ENCODE measurements at places on chromosomes 13 and 19. TPM values are rescaled to one million over a fixed set of nuclear protein-coding genes. Genes with fewer than 3 reads are reported as not detected.
A peak's percentile ranks its signal among the peaks of the same experiment; 100 is the strongest.

DNA sequence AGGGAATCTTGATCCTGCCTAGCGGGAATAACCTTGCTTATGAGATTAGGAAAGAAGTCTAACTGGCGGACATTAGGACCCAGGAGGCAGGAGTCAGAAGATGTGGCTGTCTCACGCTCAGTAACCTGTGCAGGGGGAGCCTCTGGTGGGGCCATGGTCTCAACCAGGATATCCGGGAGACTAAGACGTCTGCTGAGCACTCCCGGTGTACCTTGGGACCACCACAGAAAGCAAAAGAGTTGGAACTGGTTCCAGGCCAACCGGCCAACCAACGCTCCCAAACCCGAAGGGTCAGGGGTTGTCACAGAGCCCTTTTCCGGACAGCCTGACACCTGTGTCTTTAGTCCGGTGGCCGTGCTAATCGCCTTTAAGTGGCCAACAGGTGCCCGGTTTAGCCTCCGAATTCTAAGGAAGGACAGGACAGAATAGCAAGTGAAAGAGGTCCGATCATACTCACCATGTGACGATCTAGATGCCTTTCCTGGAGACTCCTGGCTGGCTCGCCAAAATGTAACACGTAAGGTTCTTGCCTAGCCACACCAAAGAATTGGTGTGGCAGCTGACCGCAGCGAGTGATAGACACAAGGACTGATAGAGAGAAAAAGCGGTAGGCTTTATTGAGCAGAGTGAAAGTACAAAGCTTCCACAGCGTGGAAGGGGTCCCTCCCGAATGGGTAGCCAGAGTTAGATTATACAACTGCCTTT lies 103.9 kb upstream of the DIAPH3 start:
- DNase-seq = no peak

The NFKBIB gene
- total RNA-seq = 51.2 TPM

DNA sequence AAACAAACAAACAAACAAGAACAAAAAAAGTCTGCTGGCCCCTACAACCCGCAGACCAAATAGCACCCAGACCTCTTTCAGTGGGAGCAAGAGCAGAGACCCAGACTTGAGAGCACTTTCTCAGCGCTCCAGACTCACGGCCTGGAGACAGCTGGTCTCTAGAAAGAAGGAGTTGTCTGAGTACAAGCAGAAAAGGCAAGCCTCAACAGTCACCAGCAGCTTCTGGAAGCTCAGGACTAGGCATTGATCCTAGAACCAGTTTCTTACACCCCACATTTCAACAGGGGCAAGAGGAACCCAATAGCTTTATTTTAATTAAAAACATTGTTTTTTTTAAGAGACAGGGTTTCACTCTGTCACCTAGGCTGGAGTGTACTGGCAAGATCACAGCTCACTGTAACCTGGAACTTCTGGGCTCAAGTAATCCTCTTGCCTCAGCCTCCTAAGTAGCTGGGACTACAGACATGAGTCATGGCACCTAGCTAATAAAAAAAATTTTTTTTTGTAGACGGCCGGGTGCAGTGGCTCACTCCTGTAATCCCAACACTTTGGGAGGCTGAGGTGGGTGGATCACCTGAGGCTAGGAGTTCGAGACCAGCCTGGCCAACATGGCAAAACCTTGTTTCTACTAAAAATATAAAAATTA lies 30.4 kb downstream of the RASL11A start:
- DNase-seq = no peak

DNA sequence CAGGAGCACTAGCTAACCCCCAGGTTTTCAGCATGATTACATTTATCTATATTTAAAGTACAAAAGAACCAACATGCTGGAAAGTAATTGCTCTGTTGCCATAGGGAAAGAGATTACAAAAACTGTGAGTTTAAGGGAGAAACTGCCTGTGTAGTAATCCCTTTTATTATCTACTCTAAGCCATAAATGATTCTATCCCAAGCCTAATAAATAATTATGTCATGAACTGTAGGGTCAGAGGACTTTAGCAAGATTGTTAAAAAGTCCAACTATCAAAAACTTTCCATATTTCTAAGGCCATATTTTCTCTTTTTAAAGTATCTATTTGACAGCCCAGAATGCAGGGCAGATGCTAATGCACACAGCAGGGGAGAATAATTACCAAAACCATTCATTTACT lies 573.8 kb upstream of the MIR17HG start:
- DNase-seq = no peak

DNA sequence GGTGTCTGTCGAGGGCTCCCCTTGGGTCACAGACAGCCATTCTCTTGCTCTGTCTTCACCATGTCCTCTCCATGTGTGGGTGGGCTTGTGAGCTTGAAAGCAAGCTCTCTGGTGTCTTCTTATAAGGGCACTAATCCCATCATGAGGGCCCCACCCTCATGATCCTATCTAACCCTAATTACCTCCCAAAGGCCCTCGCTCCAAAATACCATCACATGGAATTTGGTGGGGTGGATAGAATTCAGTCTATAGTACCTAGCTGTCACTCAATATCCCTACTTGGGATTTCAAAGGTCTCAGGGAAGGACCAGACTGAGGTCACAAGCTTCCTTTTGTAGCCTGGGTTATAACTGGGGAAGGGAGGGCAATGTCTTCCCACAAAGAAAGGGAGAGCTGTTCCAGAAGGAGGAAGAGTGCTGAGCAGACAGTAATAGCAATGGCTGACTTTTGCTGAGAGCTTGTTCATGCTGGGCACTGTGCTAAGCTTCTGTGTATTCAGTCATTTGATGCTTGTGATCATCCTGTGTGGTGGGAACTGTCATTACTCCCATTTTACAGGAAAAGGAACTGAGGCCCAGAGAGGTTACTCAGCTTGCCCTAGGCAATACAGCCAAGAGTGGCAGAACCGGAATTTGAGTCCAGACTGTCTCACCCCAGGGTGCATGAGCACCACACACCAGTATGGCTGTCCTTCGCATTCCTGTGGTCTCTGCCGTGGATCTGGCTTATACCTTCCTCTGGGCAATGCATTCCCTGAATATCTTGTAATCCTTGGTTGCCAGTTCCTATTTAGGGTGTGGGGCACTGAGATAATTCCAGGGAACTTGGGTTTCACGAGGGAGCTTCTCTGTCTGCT lies 8.2 kb downstream of the FXYD5 start:
- DNase-seq = peak; percentile 85

Measured in HCT116 (cell line).